Thoracic aorta (tissue), 2 donors: ENCODE measurements at places on chromosomes 6 and 20.

- DNase-seq, result no peak
- H3K36me3 ChIP-seq, result no peaks in the 10 kb centered on the region
- H3K27ac ChIP-seq, result no peak overlapping the region
- no peaks in the 10 kb centered on the region for H3K4me1 ChIP-seq
- H3K4me3 ChIP-seq, result no peak overlapping the region
Measured at GRCh38 chr6:5278047-5278446, 16.7 kb downstream of the FARS2 start.

GRCh38 chr6:26452631-26453235 lies 5.0 kb upstream of the BTN2A1 start:
- H3K27me3 ChIP-seq, result no peaks in the 10 kb centered on the region
- H3K4me1 ChIP-seq, result peaks cover 4% of the 10 kb centered on the region
- DNase-seq, result no peak
- no peaks in the 10 kb centered on the region for H3K36me3 ChIP-seq
- no peak overlapping the region for H3K27ac ChIP-seq
- no peak overlapping the region for H3K4me3 ChIP-seq

DNA sequence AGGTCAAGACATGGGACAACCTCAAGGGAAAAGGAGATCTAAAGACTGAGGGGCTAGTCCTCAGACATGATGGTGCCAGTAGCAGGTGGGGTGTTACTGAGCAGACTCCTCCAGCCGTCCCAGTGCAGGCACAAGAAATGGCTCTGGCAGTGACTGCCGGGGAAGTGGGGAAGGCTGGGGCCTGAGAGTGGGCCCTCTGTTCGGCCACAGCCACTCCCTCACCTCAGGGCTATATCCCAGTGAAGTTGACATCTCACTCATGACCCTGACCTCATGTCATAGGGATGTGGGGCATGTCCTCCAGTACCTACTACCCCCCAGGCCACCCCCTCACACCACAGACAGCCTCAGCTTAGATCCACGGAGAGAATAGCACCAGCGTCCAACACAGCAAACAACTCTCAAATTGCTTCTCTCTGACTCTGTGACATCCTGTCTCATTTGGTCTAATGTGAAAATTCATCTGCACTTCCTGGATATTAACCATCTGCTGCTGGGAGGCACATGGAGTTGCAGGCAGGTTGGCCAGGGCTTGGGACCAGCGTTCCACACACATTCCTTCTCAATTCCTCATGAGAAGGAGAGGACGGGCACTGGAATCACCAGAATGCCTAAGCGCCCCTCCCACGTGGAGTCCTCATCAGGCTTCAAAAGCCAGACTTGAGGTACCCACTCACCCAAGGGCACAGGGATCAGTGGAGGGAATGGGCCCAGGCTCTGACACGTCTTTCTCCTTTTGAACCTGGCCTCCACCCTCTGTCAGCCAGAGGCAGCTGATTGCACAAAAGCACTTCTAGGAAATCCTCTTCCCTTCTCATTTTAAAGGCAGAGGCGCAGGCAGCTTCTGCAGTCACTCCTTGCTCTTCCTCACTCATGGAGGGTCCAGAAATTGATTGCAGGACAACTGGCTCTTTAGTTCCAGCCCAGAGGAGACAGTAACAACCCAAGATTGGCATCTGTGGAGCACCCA lies 163.6 kb upstream of the CST7 start:
- H3K27ac ChIP-seq, result no peak overlapping the region
- DNase-seq, result no peak
- no peaks in the 10 kb centered on the region for H3K4me1 ChIP-seq
- H3K36me3 ChIP-seq, result no peaks in the 10 kb centered on the region
- no peak overlapping the region for H3K4me3 ChIP-seq

GRCh38 chr6:13303668-13304017 lies 24.7 kb downstream of the TBC1D7 start:
- H3K27ac ChIP-seq, result peak overlapping the region; percentile 20
- H3K4me3 ChIP-seq, result peak overlapping the region; percentile 58
- H3K4me1 ChIP-seq, result peaks cover 31% of the 10 kb centered on the region
- no peaks in the 10 kb centered on the region for H3K27me3 ChIP-seq
- DNase-seq, result peak; percentile 67

DNA sequence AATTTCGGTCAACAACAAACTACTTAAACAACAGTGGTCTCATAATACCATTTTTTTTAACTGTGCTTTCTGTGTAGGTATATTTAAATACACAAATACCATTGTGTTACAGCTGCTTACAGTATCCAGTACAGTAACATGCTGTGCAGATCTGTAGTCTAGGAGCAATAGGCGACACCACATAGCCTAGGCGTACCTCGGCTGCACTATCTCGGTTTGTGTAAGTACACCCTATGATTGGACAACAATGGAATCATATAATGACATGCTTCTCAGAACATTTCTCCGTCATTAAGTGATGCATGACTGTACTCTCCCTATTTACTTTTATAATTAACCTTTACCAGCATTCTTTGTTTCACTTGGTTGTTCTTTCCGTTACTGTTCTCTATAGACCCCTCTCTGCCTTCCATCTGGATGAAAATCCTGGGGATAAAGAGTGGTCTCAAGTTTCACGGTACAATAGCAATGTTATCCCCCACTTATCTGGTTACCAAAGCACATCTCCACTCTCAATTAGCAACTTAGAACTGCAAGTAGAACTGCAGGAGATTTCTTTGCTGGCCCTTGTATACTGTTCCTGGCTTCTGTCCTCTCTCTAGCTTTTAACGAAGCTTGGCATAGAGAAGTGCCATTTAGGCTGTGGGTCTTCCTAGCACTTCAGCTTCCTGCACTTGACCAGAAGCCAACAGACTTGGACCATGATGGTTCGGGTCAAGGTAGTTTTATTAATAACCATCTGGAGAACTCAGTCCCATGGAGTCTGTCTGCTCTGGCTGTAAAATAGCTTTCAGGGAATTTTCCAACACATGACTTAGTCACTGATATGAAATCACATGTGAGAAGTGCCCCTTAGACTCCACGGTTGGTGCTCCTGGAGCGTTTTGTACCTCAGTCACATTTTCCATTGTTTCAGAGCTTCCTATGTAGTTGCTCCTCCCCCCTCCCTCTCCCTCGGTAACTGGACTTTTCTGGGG lies 80.4 kb upstream of the POPDC3 start:
- H3K4me1 ChIP-seq, result no peaks in the 10 kb centered on the region
- no peak overlapping the region for H3K27ac ChIP-seq
- no peaks in the 10 kb centered on the region for H3K36me3 ChIP-seq
- DNase-seq, result no peak
- no peak overlapping the region for H3K4me3 ChIP-seq
- H3K27me3 ChIP-seq, result no peaks in the 10 kb centered on the region

GRCh38 chr6:30202366-30202765 lies 10.8 kb downstream of the TRIM26 start:
- no peak overlapping the region for H3K4me3 ChIP-seq
- H3K36me3 ChIP-seq, result peaks cover 8% of the 10 kb centered on the region
- H3K27ac ChIP-seq, result no peak overlapping the region
- no peak for DNase-seq
- peaks cover 5% of the 10 kb centered on the region for H3K4me1 ChIP-seq

DNA sequence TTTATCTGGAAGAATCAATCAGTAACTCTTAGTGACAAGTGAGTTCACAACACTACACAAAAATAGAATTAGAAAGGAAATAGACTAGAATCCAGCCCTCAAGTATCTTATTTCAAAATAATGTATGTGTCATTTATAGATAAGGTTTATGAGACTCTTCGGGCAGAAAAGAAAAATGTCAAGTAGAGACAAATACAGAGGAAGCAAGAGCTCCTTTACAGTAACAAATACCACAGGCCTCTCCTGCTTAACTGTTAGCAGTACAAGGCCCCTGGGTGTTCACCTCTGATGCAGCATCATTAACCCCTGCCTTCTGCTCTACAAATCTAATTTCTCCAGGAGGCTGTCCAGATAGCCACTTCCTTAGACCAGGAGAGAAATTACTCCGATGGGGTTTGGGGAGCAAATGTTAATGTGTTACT lies 76.7 kb downstream of the UBE3D start:
- no peaks in the 10 kb centered on the region for H3K36me3 ChIP-seq
- no peak for DNase-seq
- H3K4me1 ChIP-seq, result no peaks in the 10 kb centered on the region
- no peaks in the 10 kb centered on the region for H3K27me3 ChIP-seq
- no peak overlapping the region for H3K4me3 ChIP-seq

DNA sequence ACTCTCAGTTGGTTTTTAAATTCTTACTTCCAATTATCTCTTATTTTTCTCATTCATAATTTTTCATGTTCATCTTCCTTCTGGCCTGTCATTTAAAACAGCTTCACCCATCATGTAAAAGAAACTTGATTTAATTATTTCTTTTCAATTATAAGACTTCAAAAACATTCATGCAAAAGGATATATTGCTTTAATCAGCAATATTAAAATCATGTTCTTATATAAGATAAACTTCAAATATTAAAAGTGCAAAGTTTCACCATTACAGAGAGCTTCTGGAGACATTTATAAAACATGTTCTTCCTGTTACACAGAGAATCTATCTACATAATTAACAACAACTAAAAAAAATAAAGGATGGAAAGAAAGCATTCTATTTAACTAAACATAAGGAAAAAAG lies 396.7 kb upstream of the RUNX2 start:
- no peak for DNase-seq
- no peaks in the 10 kb centered on the region for H3K36me3 ChIP-seq
- H3K4me1 ChIP-seq, result no peaks in the 10 kb centered on the region
- H3K27ac ChIP-seq, result no peak overlapping the region
- H3K27me3 ChIP-seq, result no peaks in the 10 kb centered on the region

GRCh38 chr6:170106906-170107525 lies 183.9 kb downstream of the DLL1 start:
- no peak overlapping the region for H3K4me3 ChIP-seq
- no peaks in the 10 kb centered on the region for H3K4me1 ChIP-seq
- H3K36me3 ChIP-seq, result no peaks in the 10 kb centered on the region
- H3K27ac ChIP-seq, result no peak overlapping the region
- DNase-seq, result no peak

DNA sequence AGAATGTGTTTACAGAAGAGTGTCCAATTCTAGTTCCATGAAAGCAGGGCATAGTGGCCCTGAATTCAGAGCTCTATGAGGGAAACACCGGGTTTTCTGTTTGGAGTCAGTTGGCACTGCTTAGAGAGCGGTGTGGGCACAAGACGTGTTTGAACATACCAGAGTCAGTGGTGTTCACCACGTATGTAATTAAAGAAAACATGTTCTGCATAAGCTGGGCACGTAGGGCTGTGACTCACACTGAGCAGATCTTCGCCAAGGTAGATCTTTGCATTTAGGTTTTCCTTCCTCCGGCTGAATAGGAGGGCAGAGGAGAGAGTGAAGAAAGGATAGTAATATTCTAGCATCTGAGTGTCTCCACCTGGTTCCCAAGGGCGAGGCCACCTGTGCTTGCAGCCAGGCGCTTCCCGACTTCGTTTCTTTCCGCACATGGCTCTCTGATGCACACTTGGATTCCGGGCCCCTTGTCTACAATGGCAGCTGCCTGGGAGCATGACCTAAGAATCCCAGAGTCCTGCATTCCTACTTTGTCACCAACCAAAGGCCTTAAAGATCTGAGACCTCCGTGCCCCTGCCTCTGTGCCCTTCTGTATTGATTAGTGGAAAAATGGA lies 136.2 kb downstream of the ERMARD start:
- no peak for DNase-seq
- H3K4me1 ChIP-seq, result no peaks in the 10 kb centered on the region
- H3K4me3 ChIP-seq, result no peak overlapping the region
- H3K27ac ChIP-seq, result no peak overlapping the region

GRCh38 chr20:49699200-49699992 lies 14.3 kb downstream of the B4GALT5 start:
- DNase-seq, result no peak
- H3K36me3 ChIP-seq, result no peaks in the 10 kb centered on the region

DNA sequence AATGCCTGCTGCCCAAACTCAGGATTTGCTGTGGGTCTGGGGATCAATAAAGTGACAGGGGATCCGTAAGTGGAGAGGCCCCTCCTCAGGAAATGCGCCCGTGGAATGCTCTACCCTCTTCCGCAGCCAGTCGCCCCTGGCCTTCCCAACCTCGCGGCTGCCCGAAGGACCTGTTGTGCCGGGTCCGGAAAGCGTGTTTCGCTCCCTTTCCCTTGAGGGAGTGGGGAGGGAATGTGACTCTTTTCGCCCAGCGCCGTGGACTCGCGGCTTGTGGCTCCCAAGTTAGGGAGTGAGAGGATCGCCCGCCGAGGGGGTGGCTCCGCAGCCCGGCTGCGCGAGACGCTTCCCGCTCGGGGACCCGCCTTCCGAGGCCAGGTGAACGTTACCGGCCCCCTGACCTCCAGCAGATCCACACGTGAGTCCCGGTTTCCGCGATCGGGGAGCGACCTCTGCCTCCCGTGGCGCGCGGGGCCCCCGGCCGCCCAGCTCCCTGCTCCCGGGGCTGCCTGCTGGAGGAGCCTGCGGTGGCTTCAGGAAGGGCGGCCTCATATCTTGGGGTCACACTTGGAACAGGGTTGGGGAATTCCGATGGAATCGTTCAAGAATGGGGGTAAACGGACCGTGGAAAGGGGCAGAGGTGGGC lies 666 bp downstream of the TPD52L1 start:
- peak overlapping the region; percentile 77 for H3K27ac ChIP-seq
- H3K36me3 ChIP-seq, result no peaks in the 10 kb centered on the region
- peaks cover 4% of the 10 kb centered on the region for H3K4me1 ChIP-seq
- no peaks in the 10 kb centered on the region for H3K27me3 ChIP-seq
- no peak for DNase-seq

DNA sequence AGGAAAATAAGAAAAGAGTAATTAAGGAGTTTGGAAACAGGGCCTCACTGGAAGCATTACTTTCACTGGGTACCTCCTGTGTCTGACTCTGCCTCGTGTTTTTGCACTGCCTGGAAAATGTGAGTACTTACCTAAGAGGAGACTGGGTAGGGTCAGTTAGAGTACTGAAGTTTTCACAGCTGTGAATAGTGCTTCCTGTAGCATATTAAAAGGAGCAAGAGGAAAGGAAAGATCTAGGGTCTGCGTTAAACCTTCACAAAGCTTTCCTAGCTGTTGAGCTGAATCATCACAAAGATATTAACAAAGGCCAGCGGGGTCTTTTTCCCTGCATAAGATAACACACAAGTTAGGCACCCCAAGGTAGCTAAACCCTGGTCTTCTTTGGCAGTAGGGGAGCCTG lies 82.3 kb downstream of the MLIP start:
- no peak overlapping the region for H3K4me3 ChIP-seq
- peaks cover 12% of the 10 kb centered on the region for H3K4me1 ChIP-seq
- no peak for DNase-seq
- no peaks in the 10 kb centered on the region for H3K36me3 ChIP-seq
- H3K27ac ChIP-seq, result no peak overlapping the region

DNA sequence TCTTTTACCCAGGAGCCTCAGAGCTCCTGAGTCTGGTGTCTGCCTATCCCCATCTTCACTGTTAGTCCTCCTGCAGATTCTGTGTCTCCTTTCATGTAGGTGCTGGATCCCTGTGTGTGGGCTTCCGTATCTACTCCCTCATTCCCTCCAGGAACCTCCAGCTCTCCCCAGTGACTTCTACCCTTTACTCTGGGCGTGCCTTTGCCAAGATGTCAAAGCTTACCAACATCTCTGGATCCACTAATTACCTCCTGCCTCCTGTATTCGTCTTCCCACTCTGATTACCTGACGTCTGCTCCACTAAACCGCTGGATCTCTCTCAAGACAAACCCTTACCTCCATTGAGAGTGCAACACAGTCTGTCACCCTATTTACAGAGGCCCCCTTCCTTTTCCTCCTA lies 2.2 kb upstream of the C6orf136 start:
- H3K27ac ChIP-seq, result no peak overlapping the region
- DNase-seq, result no peak
- H3K27me3 ChIP-seq, result no peaks in the 10 kb centered on the region
- peaks cover 19% of the 10 kb centered on the region for H3K36me3 ChIP-seq
